ENCODE measurements at places on chromosomes 4 and X.

GRCh38 chrX:11321986-11322385, 28.8 kb downstream of the AMELX start:
- no peak for DNase-seq

GRCh38 chr4:86822136-86822535, 27.0 kb downstream of the SLC10A6 start:
- no peak for DNase-seq

DNA sequence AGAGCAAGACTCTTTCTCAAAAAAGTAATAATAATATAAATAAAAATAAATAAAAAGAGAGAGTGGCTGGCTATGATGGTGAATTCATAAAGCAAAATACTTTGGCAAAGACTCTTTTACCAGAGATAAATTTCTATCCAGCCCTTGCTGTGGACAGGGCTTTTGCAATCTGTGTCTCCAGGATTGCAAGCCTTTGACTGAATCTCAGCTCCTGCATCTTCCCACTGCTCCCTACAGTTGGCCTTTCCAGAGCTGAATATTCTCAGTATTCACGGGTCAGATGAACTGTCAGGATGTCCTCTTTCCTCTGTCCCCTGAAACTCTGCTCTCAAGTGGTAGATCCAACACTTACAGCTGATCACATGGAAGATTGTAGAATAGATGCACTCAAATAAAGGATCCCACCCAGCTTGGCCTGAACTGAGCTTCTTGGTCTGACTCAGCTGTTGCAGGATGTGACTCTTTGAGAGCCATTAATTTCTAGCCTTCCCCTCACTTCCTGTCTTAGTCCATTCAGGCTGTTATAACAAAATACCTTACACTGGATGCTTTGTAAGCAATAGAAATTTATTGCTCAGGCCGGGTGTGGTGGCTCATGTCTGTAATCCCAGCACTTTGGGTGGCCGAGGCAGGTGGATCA, 123.4 kb upstream of the GUCY1A1 start:
- DNase-seq: no peak

GRCh38 chrX:39320165-39320564, 518.9 kb downstream of the MID1IP1 start:
- DNase-seq: no peak

DNA sequence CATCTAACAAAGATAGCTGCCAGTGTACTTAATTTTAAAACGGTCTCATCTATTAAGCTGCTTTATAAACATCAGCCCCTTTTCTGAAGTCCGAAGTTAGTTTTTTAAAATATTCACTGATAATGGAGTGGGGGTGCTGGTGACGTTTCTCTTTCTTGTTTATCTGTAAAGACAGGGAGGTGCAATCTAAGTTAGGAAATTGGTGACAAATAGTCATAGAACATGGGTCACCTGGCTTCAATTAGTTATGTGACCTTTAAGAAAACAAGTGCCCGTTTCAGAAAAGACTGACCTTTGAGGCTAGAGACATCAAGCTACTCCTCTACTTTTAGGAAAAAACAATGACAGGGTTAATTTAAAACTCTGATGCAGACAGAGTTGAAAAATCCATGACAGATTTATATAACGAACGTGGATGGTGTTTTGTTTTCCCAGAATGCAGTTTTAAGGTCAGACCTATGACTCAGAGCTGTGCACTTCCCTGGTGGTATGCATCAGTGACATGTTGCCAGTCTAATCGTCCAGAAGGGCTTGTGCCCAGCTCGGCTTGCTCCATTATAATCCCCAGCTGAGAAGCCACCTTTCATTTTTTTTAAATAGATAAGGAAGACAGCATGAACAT, 38.2 kb downstream of the FHL1 start:
- no peak for DNase-seq

- DNase-seq: no peak
Measured at GRCh38 chrX:133214301-133214700, 3.9 kb downstream of the TFDP3 start.

DNA sequence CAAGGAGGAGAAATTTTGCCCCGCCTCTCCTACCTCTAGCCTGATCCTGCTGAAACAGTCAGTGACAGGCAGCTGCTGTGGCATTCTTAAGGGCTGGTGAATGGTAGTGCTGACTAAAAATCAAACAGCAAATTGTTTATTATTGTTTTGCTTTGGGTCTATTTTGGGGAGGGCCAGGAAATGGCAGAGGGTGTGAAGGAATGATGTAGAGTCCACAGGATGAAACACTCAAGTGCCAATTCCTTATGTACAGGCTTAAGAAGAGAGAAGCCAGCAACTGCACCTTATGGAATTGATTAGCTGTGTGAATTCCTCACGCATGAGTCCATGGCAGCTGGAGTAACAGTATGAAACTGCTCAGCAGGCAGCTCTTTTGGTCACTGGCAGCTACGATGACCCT, 39.7 kb downstream of the VEGFC start:
- peak; percentile 93 for DNase-seq

DNA sequence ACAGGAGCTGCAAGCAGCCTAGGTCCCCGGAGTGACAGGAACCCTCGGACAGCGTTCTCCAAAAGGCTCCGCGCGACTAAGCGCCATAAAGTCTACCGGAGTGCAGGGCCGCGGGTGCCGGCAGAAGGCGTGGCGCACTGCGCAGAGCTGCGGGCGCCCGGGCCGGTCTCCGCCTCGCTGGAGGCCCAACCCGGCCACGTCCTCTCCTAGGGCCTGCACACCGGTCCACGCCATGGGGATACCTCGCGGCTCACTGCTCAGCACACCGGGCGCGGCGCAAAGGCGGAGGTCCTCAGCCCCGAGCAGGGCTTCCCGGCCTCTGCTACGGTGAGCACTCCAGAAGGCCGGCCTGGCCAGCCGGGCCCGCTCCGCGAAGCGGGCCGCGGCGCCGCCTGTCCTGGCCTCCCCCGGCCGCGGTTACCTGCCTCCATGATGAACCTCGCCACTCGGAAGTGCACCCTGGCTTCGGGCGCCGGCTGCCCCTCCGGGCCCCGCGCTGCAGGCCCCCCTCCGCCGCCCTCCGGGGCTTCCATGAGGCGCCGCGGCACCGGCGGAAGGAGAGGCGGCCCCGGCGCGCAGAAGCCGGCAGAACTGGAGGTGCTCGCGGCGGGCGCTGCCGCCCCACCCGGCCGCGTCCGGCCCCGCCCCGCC, at the start of gene CCNQ:
Gene CCNQ (minus strand): TSS at position 599 of the 651 bp plus-strand sequence. CDS start 66 bp downstream, at position 533.
- no peak for DNase-seq

- no peak for DNase-seq
Measured at GRCh38 chr4:136103616-136104015, 1428.7 kb downstream of the PCDH18 start.

- DNase-seq: no peak
Measured at GRCh38 chrX:82658492-82658891, 849.6 kb upstream of the POU3F4 start.

DNA sequence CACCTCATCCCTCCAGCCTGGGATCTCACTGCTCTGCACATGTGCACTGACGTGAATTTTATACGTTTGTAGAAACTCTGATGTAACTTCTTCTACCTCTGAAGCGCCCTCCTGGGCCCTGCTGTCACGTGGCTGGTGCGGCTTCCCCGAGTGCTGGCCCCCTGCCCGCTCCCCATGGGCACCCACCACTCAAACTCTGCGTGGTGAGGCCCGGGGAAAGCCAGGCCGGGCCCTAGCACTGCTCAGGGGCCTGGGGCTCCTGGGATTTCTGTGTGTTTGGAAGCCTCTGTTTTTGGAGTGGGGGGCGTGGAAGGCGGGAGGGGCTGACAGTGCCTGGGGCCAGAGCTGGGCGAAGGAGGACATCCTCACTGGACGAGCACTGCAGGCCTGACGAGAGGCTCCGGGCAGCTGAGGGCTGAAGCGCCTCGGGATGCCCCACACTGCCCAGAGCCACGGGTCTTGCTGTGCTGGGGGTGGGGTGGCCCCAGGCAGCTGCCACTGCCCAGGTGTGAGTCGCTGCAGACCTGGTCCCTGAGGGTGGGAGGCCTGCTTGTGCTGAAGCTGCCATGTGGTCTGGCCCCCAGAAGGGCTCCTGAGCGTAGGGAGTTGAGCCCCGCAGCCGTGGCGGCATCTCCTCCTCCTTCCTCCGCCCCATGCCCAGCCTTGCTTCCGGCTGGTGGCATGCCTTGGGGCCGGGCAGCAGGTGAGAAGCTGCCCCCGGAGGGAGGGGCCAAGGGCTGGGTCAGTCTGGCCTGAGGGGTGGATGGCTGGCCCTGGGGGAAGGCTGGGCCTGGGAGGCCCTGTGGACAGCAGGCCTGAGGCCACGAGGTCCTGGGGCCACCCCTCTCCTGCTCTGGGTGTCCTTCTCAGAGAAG, 7.7 kb downstream of the NAT8L start:
- no peak for DNase-seq

GRCh38 chr4:139509727-139510410, 46.1 kb downstream of the SETD7 start:
- DNase-seq: no peak

DNA sequence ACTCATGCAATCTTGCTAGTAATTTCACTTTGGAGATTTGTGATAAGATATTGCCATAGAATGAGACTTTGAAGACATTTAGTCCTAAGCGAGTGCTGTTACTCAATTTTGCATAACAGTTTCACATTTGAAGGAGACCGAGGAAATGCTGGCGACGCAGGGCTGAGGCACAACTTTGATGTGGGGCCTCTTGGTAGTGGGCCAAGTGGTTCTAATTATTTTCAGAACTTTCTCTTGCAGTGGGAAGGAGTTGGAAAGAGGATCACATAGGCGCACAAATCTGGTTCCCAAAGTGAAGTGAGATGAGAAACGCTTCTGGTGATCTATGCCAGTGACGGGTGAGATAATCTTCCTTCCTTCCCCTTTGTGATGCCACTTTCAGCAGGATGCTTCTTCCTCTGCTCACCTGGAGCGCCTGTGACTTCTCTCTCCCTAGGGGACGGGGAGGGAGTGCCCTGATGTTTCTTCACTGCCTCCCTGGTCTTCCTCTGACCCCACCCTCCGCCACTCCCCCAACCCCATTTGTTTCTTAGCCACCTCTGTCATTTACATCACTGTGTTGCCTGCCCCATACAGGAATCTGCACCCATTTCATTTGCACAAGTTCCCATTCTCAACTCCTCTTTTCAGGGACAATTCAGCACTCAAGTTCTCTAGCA, 138.9 kb upstream of the MID1 start:
- DNase-seq: no peak

DNA sequence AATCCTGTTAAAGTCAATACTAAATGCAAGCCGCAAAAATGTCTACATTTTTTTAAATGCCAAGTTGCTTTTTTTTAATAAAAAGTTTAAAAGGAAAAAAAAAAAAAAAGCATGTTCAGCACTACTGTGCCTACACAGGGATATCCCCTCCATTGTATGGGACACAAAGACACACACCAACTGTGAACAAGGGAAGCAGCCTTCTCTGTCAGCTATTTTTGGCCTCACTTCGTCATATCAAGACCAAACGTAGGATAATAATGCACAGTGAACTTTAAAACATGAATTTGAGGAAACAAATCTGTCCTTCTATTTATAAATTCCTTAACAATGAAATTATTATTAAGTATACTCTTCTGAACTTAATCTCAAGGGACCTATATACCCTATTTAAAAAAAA, 4.4 kb downstream of the FBXW7 start:
- no peak for DNase-seq

DNA sequence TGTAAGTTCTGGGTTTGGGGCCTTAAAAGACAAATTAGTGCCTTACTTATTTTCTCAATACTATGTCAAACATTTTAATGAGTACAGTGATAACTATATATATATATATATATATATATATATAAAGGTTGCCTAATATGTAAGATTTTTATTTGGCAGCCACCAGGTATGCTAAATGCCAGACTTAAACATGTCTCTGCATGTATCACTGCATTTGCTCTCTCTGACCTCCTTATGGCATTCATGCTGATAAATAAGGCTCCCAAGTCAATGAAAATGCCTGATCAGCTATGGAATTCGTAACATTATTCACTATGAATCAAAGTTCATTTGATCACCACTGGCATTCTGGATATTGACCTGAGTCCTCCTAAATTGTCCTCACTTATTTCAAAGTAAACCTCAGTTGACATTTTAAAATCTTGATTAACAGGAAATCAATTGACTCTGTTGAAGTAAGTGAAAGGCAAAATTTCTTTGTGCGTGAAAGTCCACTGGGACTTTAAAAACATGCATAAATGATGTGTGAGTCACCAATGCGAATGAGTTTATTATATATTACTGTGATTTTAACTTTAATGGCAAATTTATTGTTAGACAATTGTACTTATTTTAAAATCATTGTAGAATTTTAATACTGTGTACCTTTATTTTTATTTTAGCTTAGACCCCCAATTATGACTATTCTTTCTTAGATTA, 29.2 kb upstream of the AREG start:
- no peak for DNase-seq

- peak; percentile 85 for DNase-seq
Measured at GRCh38 chr4:124631760-124632159, 80.8 kb downstream of the ANKRD50 start.

DNA sequence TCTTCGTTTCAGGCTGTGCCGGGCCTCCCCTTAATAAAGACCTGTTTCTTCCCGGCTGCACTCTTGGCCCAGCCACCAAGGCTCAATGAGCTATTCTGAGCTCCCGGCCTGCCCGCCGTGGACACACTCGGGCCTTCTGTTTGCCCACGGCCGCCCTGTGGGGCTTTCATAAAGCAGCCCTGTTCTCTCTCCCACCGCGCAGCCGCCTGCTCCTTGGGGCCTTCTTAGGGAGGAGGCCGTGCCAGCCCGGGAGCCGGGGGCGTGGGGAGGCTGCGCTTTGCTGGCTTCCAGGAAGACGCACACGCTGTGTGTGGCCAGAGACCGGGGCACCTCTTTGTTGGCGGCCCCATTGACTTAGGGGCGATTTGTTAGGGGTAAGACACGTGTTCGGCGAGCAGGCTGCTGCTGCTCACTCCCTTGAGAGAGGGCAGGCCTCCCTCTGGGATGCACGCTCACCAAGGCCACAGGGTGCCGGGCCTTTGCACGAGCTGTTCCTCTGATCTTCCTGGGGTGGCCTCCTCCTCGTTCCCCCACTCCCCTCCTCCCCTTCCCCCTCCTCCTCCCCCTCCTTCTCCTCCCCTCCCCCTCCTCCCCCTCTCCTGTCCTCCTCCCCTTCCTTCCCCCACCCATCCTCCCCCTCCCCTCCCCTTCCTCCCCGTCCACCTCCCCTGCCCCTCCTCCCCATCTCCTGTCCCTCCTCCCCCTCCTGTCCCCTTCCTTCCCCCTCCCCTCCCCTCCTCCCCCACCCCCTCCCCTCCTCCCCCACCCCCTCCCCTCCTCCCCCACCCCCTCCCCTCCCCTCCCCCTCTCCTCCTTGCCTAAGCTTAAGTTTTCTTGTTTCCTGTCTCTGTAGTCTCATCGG, 11.3 kb downstream of the BLOC1S4 start:
- DNase-seq: peak; percentile 51

- DNase-seq: no peak
Measured at GRCh38 chr4:113582737-113583136, 178.8 kb downstream of the CAMK2D start.

- DNase-seq: no peak
Measured at GRCh38 chrX:80810365-80810978, 795 bp upstream of the BRWD3 start.

- DNase-seq: no peak
Measured at GRCh38 chrX:1673337-1673736, 58.5 kb downstream of the ASMT start.

GRCh38 chr4:139077567-139078355, 62.2 kb downstream of the NOCT start:
- DNase-seq: no peak

- no peak for DNase-seq
Measured at GRCh38 chrX:110852180-110852579, 56.6 kb upstream of the CHRDL1 start.

All from smooth muscle cell of the brain vasculature (primary cell).